CD4-positive, alpha-beta T cell treated with Interleukin-1 beta for 1 hour (primary cell): ENCODE measurements at places on chromosomes 5 and 9.

DNA sequence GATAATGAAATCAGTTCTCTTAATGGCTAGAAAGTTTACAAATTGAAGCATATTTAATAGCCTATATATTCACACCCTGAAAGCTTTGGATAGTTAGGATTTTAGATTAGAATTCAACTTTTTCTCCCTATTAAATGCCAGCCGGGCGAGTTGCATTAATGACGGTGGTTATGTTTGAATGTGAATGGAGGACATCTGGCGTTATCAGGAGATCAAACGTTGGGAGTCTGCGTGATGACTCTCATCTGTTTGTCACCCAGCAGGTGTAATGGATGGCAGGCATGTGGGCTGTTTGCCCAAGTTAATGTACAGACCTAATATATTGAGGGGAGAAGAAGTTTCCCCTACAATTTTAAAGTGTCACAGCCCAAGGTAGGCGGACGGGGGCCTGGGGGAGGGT lies 1227.7 kb upstream of the WWC1 start:
- no peak for DNase-seq

DNA sequence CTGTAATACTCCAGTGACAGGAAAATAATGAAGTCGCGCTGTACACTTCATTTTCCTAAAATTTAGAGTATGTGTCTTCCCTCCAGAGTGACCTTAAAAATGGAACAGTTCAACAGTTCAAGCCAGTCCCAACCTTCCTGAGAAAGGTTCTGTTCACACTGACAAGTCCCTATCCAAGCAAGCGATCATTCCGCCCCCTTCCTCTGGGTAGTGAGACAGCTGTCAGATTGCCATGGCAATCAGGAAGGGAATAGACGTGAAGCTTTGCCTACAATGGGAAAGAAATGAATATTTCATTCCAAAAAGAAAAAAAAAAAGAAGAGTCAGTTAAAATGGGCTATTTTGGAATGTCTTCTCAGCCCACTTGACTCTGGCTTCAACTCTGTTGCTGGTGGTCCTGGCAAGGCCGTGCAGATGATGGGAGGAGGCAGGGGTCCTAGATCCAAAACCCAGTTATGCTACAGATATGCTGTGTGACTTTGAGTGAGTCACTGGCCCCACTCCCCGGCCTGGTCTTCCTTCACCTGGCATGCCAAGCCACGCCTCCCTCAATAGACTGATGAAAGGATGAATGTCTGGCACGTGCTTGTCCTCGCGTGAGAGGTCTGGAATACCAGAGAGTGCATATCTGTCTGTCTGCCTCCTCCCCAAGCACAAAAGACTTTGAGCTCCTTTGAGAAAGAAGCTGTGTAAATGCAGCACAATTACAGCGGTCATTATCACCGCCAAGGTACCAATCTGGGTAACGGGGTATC lies 165.8 kb upstream of the WWC1 start:
- DNase-seq, result no peak

DNA sequence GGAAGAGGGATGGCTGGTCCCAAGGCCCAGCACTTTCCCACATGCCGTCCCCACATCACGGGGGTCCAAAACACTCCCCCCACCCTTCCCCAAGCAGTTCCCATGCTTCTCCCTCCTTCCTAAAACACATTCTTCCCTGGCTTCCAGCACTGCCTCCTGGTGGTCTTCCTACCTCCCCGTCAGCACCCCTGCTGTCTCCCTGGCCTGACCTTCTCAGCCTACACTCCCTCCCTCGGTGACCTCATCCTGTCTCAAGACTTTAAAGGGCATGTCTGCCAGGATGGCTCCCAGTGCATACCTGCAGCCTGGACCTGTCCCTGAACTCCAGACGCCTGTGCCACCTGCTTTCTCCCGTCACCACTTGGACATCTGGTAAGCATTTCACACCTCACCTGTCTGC lies 4.3 kb upstream of the NCS1 start:
- DNase-seq, result no peak

DNA sequence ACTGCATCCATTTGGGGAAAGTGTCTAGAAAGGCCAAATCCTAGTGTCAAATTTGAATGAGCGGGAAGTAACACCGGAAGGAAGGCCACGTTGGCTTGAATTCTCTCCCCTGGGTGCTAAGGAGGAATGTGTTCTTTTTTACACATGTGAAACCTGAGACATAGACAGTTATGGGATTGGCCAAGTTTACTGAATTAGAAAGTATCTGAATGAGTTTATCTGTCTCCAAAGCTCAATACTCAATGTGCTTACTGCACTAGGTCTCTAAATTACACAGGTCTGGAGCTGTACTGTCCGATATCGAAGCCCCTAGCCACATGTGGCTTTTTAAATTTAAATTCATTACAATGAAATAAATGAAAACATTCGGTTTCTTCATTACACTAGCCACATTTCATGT lies 6.0 kb downstream of the DMRT1 start:
- no peak for DNase-seq

GRCh38 chr9:35776018-35776417 lies 15.4 kb upstream of the NPR2 start:
- no peak for DNase-seq

GRCh38 chr5:148809781-148810524 lies 16.5 kb upstream of the ADRB2 start:
- no peak for DNase-seq

GRCh38 chr9:117098331-117098730 lies 316.5 kb downstream of the ASTN2 start:
- no peak for DNase-seq

- DNase-seq, result no peak
These were observed 342.2 kb downstream of the TRIM32 start for GRCh38 chr9:117029341-117029740.

DNA sequence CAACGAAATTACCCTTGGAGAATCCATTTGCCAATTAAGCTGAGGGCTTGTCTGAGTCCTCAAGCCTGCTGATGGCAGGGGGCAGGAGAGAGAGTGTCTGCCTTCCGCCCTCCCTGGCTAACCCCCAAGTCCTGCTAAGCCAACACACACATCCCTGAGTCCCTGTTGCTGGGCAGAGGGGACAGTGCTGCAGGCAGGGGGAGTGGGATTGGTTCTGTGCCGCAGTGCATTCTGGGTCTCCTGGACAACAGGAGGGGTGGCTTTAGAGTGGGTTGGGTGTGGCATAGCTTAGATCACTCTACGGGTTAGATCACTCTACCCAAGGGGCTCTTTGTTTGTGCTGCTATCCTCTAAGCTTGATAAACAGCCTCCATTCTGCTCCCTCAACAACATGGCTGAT lies 427.7 kb downstream of the CDK5RAP2 start:
- DNase-seq, result no peak

DNA sequence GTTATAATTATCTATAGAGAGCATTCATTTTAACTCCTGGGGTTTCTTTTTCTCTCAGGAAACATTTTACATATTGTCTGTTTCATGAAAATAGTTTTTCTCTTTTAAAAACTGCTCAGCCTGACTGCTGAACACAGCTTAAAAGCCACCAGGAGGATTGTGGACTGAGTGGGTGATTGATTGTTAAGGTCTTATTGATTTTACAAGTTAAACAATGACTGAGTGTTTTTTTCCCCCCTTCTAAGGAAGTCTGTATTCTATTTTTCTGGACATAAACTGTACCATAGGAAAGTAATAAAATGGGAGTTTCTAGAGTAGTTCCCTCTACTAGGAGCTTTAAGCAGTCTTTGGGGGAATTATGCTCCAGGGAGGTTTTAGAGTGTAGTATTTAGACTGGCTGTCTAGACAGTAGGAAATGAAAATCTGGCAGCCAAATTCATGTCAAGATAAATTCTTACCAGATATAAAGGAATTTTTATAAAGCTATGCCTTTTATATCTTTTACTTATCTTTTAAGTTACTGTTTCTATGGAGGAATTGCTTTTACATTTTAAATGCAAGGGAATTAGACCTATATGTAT lies 463.9 kb downstream of the PRR16 start:
- no peak for DNase-seq
